ENCODE measurements at places on chromosomes 6 and 20.
A peak's percentile ranks its signal among the peaks of the same experiment; 100 is the strongest.

GRCh38 chr6:144588697-144589325, 303.7 kb downstream of the UTRN start:
- no peak for DNase-seq

DNA sequence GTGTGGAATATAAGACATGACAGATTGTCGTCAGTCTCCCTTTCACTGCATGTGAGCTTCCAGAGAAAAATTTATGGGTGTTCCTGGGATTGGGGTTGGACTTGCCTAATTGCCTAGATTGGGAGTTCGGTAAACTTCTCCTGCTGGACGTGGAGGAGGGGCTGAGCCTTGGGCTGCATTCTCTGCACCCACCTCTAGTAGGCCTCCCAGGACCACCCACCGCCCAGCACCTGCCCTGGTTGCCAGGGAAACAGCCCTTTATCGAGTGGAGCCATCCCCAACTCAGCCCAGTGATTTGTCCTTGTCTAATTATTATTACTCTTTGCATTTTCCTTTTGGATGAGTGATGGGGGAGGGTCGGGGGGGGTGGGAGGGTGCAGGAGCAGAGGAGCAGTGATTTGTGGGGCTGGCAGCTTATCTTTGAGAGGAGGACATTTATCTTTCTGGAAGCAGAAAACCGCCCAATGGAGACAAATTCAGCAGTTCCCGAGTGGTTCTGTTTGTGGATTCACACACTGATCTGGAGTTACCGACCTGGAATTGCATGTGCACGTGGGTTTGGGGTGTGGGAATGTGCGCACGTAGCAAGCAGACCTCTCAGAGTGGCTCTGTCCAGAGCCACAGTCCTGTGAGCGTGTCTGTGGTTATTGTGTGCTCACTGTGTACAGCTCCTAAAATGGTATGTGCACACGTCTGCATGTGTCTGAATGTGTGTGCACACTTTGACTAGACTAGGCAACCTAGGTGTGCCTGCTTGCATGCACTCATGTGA, 104.5 kb downstream of the DHX35 start:
- DNase-seq, result no peak

DNA sequence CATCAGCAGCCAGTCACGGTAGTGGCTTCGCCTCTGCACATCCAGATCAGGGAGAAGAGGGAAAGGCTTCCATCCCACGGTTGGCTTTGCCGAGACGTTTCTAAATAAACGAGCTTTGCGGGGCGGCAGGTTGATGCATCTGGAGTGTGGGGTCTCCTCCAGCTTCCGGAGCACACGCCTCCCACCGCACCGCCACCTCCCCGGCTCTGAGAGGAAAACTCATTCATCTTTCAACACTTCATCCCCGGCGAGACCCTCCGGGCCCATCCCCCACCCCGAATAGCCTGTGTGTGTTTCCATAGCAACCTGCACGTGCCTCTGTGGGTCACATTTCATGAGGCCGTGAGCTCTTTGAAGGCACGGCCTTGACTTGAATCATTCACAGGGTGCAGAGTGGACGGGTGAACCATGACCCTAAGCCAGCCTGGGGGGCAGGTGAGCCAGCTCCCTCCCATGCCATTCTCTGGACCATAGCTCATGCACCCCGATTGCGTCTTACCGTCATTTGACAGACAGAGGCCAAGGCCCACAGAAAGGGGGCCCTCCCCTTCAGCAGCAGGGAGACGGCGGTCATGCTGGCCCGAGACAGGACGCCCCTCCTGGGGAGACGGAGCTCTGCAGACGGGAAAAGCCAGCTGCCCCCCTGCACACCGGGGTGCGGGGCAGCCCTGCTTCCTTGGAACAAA, 16.2 kb upstream of the CHRNA4 start:
- no peak for DNase-seq

- DNase-seq, result no peak
Measured at GRCh38 chr6:131136021-131136786, 937 bp downstream of the AKAP7 start.

GRCh38 chr20:57301026-57301425, 28.6 kb upstream of the SPO11 start:
- DNase-seq, result no peak

- DNase-seq, result no peak
Measured at GRCh38 chr6:28413681-28414080, 14.1 kb upstream of the ZSCAN12 start.

- no peak for DNase-seq
Measured at GRCh38 chr20:43514648-43514999, 7.1 kb downstream of the L3MBTL1 start.

DNA sequence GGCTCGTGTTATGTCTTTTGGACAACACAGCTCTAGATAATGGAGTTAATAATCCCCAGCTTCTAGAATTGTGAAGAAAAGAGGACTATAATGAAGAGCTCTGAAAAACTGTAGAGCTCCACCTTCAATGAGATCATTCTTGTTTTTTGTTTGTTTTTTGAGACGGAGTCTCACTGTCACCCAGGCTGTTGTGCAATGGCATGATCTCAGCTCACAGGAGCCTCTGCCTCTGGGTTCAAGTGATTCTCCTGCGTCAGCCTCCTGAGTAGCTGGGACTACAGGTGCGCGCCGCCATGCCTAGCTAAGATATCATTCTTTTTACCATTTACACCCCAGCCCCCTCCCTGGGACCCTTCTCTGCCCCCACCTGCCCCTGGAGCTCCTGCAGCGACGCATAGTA, 36.6 kb downstream of the ERGIC3 start:
- DNase-seq, result no peak

DNA sequence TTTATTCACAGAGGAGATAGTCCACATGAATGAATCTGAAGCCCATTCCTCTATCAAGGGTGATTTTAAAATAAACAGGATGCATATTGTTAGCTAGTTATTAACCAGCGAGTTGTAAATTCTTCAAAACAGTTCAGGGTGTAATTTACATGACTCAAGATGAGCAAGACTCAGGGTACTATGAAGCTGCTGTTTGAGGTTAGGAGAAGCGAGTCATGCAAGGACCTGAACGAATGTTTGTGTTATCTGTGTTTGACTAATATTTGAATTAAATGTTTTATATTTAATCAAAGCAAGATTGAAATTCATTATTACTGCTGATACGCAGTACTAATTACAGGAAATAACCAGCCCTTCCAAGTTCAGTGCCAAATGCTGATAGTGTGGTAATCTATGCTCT, 191.1 kb downstream of the SAMD5 start:
- no peak for DNase-seq

DNA sequence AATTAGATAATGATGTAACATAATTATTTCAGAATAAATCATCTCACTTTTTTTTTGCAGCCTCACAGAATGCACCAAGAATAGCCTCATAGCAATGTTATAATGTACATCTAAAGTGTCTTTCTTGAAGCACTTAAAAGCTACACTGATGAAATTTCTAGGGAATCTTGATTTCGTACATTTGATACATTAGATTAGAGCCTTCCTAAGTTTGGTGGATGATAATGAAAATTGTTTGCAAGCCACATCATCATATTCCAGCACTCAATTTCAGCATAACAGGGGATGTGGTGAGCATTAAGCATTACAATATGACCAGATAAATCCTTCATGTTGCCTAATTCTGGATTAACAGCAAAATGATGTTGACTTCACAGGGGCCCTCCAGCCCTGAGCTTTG, 9.7 kb upstream of the METTL24 start:
- DNase-seq, result no peak

- DNase-seq, result no peak
Measured at GRCh38 chr6:57182017-57182432, 9.9 kb downstream of the BAG2 start.

GRCh38 chr6:160173806-160174527, 52.4 kb downstream of the SLC22A1 start:
- no peak for DNase-seq

DNA sequence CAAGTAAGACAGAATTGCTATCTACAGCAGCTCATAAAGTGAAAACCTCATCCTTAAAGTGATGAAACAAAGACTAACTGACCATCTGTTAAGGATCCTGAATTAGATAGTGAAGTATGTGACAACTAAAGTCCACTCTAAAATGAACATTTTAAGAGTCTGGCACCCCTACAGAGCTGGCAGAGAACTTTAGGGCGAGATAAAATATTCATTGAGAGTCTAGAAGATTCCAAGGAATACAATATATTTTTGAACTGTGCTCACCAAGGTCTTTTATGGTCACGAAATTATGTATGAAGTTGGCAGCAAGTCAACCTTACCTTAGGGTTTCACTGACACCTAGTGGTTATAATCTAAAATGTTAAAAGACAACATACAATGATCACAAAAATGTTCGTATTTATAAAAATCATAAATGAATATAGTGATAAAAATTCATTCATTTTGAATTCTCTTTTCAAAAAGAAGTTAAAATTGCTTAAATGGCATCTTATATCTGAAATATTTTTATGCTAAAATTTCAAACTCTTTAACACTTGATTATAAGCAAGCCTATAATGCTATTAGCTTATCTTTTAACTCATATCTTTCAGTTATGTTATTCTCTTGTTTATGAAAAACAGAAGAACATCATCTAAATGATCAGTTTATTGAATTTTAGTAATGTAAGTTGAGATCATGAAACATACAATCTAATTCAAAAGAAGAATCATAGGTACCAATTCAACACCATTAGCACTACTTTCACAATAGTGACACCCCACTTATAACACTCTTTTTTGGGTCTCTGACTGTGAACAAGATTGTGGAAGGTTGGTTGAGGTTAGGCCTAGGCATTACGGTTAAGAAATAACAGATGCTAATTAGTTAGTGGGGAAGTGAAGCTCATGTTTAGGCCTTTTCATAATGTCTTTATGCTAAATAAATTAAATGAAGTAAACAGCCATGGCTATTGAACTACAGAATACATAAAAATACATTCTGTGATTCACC, 27.5 kb downstream of the RSPH3 start:
- DNase-seq, result peak; percentile 67

- DNase-seq, result no peak
Measured at GRCh38 chr6:144321839-144322591, 36.9 kb downstream of the UTRN start.

GRCh38 chr6:88914180-88914579, 49.2 kb downstream of the RNGTT start:
- DNase-seq, result no peak

- no peak for DNase-seq
Measured at GRCh38 chr6:2378046-2378657, 132.7 kb upstream of the GMDS start.

GRCh38 chr6:14291331-14291730, 173.8 kb downstream of the CD83 start:
- no peak for DNase-seq

DNA sequence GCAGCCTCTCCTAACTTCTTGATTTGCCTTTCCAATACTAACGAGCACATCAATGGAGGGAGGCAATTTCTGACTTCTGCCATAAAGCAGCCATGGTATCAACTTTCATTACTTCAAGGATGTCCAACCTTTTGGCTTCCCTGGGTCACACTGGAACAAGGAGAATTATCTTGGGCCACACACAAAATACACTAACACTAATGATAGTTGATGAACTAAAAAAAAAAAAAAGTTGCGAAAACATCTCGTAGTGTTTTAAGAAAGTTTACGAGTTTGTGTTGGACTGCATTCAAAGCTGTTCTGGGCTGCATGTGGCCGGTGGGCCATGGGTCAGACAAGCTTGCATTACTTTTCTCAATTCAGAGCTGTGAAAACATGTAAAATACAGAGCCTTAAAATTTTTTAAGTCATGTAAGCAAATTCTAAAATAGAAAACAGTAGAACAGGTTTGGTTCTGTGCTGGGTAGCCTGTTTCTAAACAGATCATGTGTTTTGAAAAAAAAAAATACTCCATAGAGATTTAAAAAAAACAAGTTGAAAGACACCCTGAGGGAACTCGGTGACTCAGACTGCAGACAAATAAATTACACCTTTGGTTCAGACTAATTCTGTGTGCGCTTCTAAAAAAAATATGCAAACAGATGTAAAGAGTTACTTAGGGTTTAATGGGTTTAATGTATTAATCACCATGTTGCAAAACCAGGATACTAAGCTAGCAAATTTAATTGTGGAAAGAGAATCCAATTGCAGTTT, 43.6 kb upstream of the SLC22A23 start:
- DNase-seq, result no peak

GRCh38 chr20:2866236-2866635, 7.0 kb upstream of the PTPRA start:
- no peak for DNase-seq

DNA sequence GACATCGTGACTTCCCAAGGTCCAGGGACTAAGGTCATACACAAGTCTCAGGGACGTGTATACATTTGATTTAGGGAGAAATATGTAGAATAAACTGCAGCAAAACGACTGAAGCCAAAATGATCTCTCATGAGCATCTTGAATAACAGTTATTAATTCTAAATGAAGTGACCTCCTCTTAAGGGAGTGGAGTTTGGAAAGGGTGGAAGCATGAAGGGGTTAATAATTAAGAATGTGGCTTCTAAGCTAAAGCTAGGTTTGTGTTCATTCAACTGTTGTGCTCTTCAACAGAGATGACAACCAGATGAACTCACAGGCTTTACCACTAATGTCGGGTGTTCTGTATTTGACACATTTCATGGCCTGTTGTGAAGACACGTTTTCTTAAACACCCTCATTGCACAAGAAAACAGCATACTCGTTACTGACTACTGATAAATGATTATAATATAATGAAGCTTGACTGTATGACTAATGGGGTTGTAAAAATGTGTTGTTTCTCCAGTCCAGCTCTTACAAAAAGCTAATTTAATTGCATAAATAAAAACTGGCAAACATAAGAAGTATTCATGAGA, 1.5 kb downstream of the PPP1R14C start:
- no peak for DNase-seq

GRCh38 chr6:113881478-113881980, 24.4 kb downstream of the MARCKS start:
- no peak for DNase-seq

DNA sequence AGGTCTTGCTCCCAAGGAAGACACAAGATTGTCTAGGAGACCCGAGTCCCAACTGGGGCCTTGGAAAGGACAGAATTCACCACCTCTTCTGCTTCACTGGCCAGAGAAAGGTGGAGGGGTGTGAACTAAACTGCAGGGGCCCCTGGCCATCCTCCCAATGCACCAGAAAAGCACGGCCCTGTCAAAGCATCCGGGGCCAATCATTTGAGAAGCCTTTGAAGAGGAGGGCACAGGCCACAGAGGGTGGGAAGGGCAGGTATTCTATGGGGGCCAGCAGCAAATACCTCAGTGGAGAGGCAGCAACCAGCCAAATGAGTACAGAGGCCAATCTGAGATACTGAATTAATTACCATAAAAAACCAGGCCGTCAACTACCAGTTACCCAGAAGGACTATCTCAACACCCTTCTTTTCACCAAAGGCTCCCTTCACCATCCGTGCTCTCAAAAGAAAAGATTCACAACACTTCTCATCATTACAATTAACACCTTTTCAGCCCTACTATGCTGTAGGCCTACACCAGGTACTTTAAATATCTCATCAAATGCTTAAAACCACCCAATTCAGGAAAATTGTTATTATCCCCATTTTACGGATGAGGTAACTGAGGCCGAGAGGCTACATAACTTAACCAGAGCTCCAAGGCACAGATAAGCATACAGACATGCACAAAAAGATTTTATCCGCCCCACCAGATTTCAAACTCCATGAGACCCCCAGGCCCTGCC, 50.7 kb downstream of the TRERF1 start:
- DNase-seq, result no peak
